Germinal center (tissue), 1 donor: ENCODE measurements at places on chromosomes 1 and 21.

- peak; percentile 51 for DNase-seq
Observed at GRCh38 chr1:9425859-9426258, 113.4 kb upstream of the SLC25A33 start.

DNA sequence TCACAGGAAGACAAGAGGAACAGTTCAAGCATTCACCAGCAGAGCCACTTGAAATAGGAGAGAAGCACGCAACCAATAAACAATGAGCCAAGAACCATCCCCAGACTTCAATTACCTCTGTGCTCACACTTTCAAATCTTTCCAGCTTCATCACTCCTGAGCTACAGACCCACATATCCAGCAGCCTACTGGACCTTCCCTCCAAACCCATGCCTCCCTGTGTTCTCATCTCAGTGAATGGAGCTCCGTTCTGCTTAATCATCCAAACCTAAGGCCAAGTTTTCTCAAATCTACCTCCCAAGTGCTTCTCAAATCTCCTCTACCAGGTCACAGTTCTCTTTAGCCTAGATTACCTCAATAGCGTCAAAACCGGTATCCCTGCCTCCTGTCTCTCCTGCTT is 3.7 kb downstream of the PEF1 start:
- no peak for DNase-seq

GRCh38 chr1:3469849-3470649 is 15.6 kb downstream of the ARHGEF16 start:
- DNase-seq: no peak

DNA sequence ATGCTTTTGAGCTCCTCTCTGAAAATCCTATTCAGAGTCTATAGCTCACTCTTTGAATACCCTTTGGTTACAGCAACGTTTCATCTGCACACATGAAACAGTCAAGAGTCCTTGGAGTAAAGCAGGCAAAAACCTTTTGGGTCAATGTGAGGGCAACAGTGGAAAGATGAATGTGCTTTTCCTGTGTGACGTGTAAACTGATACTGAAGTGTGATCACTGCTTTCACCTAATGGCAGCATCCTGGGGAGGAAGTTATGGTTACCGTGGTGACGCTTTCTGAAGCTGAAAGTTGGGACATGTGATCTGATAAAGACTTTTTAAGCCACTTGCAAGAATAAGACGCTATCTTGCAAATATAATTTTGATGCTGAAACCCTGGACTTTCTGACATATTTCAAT is 160.0 kb downstream of the SEC16B start:
- DNase-seq: no peak

DNA sequence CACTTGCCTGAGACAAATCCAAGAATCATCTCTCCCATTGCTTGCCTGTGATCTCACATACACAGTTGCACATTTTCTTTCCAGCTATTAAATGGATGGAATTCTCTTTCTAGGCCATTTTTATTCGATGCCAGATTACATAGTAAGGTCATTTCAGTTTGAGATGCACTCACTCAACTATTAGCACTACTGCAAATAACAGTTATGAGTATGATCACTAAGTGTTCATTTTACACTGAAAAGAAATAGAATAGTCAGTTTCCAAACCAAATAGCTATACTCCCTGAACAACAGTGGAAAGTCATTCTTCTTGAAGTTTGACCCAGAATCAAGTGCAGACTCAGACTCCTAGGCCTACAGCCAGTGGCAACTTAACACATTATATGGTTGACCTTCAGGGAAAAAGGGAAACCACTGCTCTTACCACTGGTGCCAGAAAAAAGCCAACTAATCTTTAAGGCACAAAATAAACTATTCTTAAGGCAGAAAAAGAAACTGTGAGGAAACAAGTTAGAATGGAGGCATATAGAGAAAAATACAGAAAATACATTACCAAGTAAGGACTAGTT is 31.5 kb downstream of the WNT2B start:
- DNase-seq: no peak

- peak; percentile 26 for DNase-seq
Observed at GRCh38 chr1:88701275-88701674, 17.2 kb downstream of the PKN2 start.

- DNase-seq: peak; percentile 47
Observed at GRCh38 chr1:9275567-9276034, 17.1 kb upstream of the SPSB1 start.

- DNase-seq: no peak
Observed at GRCh38 chr21:40769231-40769630, 77.7 kb downstream of the DSCAM start.

DNA sequence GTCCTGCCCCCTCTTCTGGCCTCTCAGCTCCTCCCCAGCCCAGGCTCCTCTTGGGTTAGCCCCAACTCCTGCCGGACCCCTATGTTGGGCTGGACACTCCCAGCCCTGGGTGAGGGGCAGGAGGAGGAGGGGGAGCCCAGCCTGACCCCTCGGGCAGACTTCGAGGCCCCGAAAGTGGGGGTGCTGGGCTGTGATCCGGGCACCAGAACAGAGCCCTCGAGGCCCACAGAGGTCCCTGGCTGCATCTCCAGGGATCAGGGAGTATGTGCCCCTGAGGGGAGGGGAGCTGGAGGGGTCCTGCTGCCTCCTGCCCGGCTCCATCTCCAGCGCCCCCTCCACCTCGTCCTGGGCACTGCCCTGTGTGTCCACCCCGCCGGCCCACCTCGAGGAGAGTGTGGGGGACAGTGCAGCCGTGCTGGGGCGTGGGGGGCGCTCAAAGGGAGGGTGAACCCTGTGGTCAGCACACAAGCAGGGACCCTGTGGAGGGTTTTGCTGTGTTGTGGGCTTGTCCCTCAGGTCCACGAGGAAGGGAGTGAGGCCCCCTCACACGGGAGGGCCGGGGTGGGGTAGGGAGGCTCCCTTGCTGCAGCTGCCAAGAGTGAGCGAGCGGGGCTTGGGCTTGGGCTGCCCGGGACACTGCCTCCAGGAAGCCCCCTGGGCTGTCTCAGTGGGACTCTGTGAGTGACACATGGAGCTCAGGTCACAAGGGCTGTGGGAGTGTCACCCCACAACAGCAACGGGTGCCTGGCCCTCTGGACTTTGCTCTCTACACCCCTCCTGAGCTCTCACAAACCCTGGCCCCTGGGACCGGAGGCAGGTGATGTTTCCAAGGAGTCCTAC is 54.4 kb downstream of the COL18A1 start:
- no peak for DNase-seq

- DNase-seq: peak; percentile 23
Observed at GRCh38 chr1:202958544-202959275, 598 bp upstream of the ADIPOR1 start.

- no peak for DNase-seq
Observed at GRCh38 chr1:117686907-117687306, 81.1 kb downstream of the TENT5C start.

DNA sequence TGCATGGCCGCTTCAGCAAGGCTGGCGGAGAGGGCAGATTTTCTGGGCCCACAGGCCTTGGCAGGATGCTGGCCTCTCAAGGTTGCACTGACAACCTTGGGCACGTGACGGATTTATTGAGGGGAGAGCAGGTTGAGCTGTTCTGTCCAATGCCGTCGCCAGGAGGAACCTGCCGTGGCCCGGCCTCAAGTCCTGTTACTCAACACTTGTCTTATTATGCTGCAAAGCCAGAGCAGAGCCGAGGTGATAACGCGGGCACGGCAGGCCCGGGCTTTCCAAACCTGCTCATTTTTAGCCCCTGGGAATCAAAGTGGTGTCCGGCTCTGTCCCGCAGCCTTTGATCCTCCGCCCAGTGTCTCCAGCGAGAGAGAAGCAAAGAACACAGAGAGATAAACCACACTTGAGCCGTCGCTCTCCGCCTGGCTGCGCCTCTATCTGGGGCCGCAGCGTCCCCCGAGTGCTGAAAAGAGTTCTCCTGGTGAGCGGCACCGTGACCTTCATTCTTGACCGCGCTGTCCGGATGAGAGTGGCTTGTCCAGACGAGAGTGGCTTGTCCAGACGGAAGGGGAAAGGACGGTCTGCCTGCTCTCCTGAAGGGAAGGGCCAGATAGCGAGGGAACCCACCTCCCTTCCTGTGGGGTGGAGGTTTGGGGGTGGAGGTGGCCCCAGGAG is 162.3 kb upstream of the ARHGEF16 start:
- DNase-seq: no peak

- peak; percentile 19 for DNase-seq
Observed at GRCh38 chr1:2821966-2822620, 20.6 kb upstream of the TTC34 start.
